ENCODE measurements at places on chromosomes 12 and 14. TPM values are rescaled to one million over a fixed set of nuclear protein-coding genes. Genes with fewer than 3 reads are reported as not detected.
A peak's percentile ranks its signal among the peaks of the same experiment; 100 is the strongest.

DNA sequence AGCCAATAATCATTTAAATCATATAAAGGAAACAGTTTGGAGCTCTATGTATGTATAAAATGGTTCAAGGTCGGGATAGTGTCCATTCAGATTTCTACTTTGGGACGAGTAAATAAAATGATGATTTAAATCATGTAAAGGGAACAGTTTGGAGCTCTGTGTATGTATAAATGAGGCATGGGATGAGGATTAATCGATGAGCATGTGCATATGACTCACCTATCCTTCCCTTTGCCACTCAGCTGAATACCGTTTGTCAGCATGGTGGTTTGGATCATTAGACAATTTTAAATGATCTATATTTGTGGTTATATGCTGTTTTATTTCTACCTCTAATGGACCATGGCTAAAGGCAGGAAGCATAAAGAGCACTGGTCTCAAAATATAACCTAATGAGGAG is 7.1 kb upstream of the SLCO1A2 start:
- no peak for DNase-seq

GRCh38 chr12:72323881-72324280 is 51.7 kb downstream of the TRHDE start:
- DNase-seq: no peak

GRCh38 chr14:39107591-39107996 is 4.6 kb upstream of the SEC23A start:
- DNase-seq: peak; percentile 19

The SLC25A47 gene
- total RNA-seq: not detected

- DNase-seq: no peak
Observed at GRCh38 chr14:94882401-94882800, 112.5 kb upstream of the GSC start.

GRCh38 chr12:131928080-131928710 is 881 bp upstream of the PUS1 start:
- no peak for DNase-seq

GRCh38 chr14:78967111-78967809 is 797.1 kb downstream of the NRXN3 start:
- no peak for DNase-seq

The P2RX2 gene
- not detected for total RNA-seq

- no peak for DNase-seq
Observed at GRCh38 chr12:14431975-14432374, 66.5 kb downstream of the ATF7IP start.

- no peak for DNase-seq
Observed at GRCh38 chr12:13194401-13195110, 2.0 kb upstream of the EMP1 start.

GRCh38 chr12:1041478-1041877 is 50.5 kb downstream of the ERC1 start:
- no peak for DNase-seq

The RPL10L gene
- not detected for total RNA-seq

GRCh38 chr12:3631759-3632158 is 121.2 kb downstream of the CRACR2A start:
- DNase-seq: no peak

The NOS1 gene
- total RNA-seq: not detected

DNA sequence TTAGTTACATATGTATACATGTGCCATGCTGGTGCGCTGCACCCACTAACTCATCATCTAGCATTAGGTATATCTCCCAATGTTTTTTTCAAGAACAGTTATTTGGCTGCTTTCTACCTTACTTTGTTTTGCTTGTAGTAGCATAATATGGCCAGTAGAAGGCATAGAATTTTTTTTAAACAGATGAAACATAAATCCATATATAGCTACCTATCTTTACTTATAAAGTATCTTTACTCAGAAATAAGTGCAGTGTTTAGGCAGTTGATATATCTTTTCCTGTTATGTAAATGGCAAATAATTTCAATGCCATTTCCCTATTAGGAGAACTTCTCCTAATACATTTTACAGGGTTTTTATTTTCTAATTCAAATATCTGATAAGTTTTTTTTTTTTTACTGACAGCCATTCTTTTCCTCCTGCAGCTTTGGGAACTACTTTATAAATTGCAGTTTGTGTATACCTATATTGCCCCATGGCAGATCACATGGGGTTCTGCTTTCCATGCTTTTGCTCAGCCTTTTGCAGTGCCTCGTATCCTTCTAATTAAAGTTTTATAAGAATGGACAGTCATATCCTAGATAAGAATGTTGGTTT is 143.1 kb downstream of the PCNX1 start:
- no peak for DNase-seq

DNA sequence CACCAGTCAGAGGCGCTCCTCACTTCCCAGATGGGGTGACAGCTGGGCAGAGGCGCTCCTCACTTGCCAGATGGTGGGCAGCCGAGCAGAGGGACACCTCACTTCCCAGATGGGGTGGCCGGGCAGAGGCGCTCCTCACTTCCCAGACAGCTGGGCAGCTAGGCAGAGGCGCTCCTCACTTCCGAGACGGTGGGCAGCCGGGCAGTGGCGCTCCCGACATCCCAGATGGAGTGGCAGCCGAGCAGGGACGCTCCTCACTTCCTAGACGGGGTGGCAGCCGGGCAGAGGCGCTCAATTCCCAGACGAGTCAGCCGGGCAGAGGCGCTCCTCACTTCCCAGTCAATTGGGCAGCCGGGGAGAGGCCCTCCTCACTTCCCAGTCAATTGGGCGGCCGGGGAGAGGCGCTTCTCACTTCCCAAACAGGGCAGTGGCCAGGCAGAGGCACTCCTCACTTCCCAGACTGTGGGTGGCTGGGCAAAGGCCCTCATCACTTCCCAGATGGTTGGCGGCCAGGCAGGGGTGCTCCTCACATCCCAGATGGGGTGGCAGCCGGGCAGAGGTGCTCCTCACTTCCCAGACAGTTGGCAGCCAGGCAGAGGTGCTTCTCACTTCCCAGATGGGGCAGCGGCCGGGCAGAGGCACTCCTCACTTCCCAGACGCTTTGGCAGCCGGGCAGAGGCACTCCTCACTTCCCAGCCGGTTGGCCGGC is 143.8 kb upstream of the ARID2 start:
- no peak for DNase-seq

DNA sequence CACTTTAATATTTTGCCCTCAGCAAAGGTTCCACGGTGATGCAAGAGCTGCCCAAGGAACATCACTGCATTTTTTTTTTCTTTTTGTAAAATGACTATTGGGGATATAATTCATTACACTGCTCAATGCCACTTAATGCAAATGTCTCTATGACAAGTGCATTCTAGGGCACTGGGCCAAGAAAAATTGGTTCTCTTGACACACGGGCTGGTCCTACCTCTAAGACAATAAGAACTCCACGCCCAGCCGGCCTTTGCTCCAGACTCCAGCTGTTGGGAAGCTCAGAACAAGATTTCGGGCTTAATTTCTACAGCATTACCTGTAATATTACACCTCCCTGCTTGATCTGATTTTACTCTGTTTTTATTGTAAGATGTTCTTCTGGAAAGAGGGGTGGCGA is 48.8 kb upstream of the VRK1 start:
- DNase-seq: no peak

GRCh38 chr14:31921721-31922120 is 155.4 kb upstream of the ARHGAP5 start:
- no peak for DNase-seq

- DNase-seq: no peak
Observed at GRCh38 chr14:46487582-46488350, 163.8 kb downstream of the RPL10L start.

DNA sequence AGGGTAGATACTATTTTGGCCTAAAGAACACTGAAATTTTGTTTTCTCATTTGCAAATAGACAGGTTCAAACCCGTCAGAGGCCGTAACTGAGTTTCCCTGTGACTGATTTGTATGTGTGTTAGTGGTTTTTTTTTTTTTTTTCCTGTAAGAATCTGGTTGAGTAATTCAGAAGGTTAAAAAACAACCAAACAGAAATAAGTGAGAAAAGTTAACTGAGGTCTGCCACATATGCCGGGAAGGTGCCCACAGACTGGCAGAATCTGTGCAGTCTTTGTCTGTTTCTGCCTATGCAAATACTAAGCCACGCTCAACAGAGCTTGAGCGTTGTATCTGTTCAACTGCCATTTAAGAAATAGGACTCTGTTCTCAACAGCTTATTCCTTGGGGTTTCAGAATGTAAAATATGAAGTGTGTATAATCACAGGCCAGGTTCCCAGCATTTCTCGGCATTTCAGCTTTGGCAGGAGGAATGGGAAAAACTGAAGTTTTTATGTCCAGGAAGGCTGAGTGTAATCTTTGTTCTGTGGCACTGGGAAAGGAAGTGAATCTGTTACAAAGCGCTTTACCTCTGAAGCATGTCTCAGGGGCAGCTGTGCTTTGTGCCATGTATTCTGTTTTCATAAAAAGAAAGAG is 181.9 kb downstream of the PRKCH start:
- peak; percentile 46 for DNase-seq

- DNase-seq: no peak
Observed at GRCh38 chr14:101884089-101884933, 80.1 kb upstream of the DYNC1H1 start.

DNA sequence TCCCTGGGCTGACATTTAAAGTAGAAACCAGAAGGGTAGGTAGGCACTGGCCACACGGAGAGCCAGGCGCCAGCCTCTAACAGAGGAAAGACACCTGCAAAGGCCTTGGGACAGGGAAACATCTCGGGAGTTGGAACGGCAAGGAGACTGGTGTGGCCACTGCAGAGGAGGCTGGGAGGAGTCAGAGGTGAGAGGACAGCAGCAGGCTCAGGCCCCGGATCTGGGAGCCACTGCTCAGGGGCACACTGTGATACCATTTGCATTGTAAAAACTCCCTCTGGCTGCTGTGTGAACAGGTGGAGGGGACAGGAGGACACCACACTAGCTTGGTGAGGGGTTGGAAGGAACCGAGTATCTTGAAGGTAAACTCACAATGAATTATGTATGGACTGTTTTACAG is 2.7 kb downstream of the ANHX start:
- DNase-seq: no peak
